Ascending aorta (tissue), 2 donors: ENCODE measurements at places on chromosomes 7 and 10. TPM values are rescaled to one million over a fixed set of nuclear protein-coding genes. Genes with fewer than 3 reads are reported as not detected.

The KIAA1549 gene
- 0.11 TPM for total RNA-seq

The NUTM2B gene
- total RNA-seq, result 4.5 TPM

- DNase-seq, result no peak
Observed at GRCh38 chr7:123282181-123282580, 82.4 kb upstream of the SLC13A1 start.

- no peak for DNase-seq
Observed at GRCh38 chr7:129698516-129699418, 87.2 kb downstream of the NRF1 start.

- no peak for DNase-seq
Observed at GRCh38 chr10:93821051-93821772, 63.5 kb downstream of the LGI1 start.

- DNase-seq, result no peak
Observed at GRCh38 chr7:8141070-8141469, 120.9 kb downstream of the ICA1 start.

- no peak for DNase-seq
Observed at GRCh38 chr7:49245062-49245461, 320.7 kb downstream of the CDC14C start.

- DNase-seq, result no peak
Observed at GRCh38 chr7:46871516-46871915, 710.4 kb downstream of the TNS3 start.

DNA sequence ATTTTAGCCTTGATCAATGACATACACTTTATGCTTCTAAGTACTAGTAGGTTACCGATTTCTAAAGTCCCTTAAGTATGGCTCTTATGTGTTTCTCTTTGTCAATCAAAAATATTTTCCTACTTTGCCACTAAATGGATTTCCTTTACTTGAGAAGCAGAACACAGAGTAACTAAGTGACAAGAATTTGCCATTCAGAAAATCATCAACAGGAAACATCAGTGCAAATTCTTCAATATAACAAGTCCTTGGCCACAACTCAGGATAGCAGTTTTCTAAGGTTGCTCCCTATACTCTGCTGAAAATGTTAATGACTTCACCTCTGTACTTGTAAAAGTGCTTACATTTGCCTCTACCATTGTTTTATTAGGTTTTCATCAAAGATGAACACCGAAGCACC is 239.6 kb upstream of the SLC26A5 start:
- DNase-seq, result no peak

DNA sequence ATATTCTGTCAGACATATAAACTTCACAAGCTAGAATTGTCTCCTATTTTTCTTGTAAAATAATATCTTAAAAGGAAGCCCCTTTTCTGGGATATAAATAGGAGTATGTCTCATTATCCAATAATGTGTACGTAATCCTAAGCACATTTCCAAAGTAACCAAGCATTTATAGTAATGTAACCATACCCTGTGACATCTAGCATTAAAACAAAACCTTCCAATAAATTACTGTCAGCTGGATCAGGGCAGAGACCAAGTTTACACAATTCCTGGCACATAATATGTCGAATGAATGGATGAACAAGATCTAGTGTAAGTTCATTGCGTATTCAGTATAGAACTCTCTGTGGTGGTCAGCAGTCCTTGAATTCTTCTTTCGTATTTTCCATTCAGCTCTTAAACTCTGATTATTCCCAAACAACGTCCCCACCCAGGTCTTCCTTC is 14.3 kb downstream of the CPED1 start:
- no peak for DNase-seq

GRCh38 chr7:142468871-142469665 is 211.2 kb upstream of the PRSS58 start:
- no peak for DNase-seq

- DNase-seq, result no peak
Observed at GRCh38 chr10:22900841-22901601, 26.8 kb upstream of the ARMC3 start.

DNA sequence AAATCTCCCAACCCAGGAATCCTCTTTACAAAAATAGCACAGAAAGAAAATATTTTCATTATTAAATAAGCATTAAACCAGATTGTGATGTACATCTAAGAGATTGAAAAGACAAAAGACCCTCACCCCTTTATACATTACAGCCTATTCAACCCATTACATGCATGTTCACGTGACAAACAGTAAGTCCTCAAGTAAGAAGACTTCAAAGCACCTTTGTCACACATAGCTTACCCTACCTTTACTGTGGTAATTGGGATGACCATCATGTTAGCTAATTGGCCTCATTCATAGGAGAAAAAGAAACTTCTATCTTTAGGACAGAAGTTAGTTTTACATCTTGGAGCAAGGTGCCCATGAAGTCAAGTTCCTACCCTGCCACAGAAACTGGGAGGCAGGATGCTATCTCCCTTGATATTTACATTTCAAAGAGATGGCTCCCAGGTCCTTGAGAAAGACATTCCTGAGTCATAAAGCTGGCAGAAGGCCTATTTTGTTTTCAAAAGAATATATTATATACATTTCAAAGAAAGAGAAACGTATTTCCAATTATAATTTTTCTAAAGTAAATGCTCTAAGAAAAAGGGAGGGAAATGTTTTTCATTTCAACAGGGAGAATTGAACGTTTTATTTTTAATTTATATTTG is 48.1 kb downstream of the GNAI1 start:
- DNase-seq, result no peak

GRCh38 chr7:127654404-127655394 is 2.7 kb downstream of the SND1 start:
- no peak for DNase-seq

GRCh38 chr7:63093481-63093880 is 905.2 kb upstream of the ZNF722 start:
- DNase-seq, result no peak

DNA sequence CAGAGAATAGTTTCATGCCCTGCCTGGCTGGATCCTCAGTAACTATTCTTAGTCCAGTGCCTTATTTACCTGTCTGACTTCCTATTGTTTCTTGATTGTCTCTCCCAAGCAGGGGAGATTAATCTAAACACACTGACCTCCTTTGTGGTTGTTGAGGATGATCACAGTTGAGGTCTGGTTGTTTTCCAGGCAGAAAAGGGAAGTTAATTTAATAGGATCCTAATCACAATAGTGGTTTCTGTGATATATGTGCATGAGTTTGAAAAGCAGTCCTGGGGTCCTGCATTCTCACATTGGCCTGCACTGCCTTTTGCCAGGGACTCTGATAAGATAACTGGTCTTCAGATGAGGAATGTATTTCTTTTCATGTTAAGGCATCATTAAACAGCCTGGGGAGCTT is 130.1 kb downstream of the SND1 start:
- no peak for DNase-seq
